IPS-NIHi11 (cell line): ENCODE measurements at places on chromosomes 3 and 15.

GRCh38 chr15:83746231-83746630 is 92.3 kb downstream of the ADAMTSL3 start:
- no peak for DNase-seq

GRCh38 chr3:14719006-14719405 is 44.1 kb downstream of the C3orf20 start:
- DNase-seq: no peak

- DNase-seq: no peak
Measured at GRCh38 chr15:58492661-58493397, 61.0 kb downstream of the LIPC start.

GRCh38 chr15:82621970-82622369 is 25.2 kb downstream of the CPEB1 start:
- peak; percentile 48 for DNase-seq

DNA sequence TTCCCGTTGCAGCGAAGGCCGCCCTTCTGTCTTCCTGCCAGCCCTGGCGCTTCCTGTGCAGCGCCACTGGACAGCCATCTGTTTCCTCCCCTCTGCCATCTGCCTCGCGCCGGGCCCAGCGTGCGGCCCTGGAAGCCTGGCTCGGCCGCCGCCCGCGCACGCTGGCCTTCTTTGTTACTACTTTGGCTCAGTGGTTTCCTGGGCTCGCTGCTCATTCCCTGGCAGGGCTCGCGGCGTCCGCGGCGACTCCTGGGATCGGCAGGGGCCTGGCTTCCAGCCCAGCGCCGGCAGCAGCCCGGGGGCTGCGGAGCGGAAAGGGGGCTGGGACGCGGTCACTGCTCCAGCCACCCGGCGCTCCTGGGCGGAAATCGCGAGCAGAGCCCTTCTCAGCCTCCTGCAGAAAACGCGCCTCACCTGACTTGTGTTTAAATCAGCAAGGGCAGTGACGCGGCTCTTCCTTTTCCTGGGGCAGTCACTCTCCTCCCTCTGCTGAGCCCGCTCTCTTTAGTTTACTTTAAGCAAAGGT is 10.0 kb downstream of the CMTM7 start:
- peak; percentile 82 for DNase-seq

DNA sequence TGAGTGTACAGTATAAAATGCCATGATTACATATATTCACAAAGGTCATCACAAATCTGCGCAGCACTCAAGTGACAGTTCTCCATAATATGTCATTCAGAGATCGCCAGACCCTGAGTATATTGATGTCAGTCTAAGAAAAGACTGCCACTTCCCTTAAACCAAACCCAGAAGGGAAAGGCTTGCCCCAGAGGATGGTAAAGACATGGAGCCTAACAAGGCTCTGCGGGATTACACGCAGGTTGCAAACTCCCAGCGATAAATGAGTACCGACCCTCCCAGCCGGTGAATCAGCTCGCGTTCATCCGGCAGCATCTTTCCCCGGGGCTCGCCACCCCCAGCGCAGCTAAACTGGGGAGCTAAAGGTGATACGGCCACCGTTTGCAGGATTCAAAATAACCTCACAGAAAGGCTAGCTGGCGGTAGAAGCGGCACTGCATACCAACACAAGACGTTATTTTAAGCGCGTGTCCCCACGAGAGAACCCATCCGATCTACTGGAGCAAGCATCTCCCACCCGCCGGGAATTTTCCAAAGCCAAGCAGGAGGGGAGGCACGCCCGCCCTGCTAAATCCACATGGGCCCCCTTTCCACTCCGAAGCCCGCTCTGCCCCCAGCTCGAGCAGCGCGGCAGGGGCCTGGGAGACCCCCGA is 643 bp downstream of the MYO5A start:
- DNase-seq: peak; percentile 30

DNA sequence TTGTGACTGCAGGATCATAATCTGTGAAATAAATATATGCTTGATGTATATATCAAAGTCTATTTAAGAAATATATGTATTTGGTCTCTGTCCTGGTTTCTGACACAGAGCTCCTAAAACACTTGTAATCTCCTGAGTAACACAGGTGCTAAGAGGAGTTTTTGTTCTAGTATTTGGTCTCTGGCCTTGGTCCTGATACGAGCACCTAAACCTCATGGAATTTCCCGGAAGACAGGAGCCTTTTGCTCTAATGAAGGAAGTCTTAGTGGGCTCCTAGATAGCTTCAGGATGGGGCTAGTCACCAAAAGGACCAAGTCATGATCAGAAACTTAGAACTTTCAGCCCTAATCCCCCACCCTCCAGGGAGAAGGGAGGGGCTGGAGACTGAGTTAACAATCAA is 19.2 kb upstream of the MUSTN1 start:
- DNase-seq: peak; percentile 71

DNA sequence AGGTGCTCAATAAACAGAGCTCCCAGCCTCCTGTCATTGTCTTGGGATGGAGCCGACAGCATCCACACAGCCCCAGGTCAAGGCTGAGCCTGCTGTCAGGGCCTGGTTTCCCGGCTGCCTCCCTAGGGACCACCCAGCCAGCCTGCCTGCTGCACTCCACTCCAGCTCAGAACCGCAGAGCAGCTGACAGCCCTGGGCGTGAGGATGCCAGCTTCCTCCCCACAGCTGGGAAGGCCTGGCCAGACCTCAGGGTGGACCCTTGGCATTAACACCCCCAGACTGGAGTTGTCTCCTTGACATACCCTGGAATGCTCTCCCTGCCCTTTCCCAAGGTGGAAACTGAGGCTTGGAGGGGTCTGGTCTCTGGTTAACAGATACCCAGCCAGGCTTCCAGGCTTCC is 112.0 kb downstream of the WNT7A start:
- no peak for DNase-seq

GRCh38 chr3:41102053-41102556 is 97.2 kb upstream of the CTNNB1 start:
- DNase-seq: no peak

GRCh38 chr3:109930582-109930981 is 593.2 kb upstream of the DPPA4 start:
- no peak for DNase-seq

- DNase-seq: no peak
Measured at GRCh38 chr3:38731522-38731921, 82.0 kb upstream of the SCN5A start.

DNA sequence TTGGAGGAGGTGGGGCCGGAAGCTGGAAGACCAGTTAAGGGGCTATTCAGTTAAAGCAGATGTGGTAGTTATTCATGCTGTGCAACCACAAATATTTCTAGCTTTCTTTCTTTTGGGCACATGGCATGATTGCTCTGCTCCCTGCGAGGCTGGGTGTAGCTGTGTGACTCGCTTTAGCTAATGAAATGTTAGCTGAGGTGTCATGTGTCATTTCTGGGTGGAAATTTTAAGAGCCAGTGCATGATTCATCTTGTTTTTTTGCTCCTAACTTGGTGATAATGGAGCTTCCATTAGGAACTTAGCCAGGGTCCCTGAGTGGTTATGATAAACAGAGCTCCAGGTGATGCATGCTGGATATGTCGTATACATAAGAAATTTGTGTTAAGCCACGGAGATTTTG is 300.6 kb downstream of the SATB1 start:
- no peak for DNase-seq

DNA sequence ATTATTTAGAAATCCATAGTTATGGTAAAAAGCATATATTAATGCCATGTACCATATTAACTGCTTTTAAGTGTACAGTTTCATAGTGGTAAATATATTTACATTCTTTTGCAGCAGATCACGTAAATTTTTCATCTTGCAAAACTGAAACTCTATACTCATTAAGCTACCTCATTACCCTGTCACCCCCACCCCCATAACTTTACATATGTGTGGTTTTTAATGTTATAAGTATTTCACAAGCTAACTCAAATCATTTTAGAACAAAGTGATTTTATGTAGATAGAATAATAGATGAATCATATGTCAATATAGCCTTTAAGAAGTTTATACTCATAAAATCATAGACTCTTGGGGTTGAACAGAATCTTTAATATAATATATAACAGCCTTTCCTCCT is 7.1 kb upstream of the TP63 start:
- no peak for DNase-seq

- peak; percentile 38 for DNase-seq
Measured at GRCh38 chr3:43759297-43759782, 68.6 kb downstream of the ABHD5 start.

- DNase-seq: no peak
Measured at GRCh38 chr3:10937141-10937825, 55.3 kb upstream of the SLC6A1 start.

DNA sequence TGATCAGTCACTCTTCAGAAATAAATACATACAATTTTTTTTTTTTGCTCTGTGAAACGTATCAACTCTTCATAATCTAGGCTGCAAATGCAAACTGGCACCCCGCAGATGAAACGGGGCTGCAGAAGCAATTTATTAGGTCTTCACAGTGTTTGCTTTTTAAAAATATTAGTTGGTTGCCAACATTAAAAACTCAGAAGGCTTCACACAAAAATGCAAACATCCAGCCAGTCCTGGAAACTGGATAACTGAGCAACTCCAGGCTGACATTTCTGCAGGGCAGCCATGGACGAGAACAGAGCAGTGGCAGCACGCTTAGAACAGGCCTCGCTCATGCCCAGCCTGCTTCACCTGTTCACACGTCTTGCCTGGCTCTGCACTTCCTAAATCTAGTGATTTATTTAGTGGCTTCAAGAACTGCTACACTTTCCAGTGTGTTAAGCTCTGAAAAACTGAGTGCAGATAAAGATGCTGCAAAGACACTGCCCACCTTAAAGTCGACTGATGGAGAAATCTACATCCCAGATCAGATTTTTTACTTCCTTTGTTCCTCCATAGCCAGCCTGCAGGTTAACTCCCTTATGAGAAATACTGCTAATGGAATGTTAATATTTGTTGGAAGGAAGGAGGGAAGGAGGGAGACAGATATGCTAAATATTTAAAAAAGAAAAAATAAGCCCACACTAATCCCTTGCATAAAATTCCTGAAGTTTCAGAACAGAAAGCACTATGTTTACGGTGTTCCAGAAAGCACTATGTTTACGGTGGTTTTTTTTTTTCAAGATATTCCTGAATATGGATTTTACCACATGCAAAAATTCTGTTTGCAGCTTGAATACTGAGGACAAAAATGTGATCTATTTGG is 53.6 kb downstream of the SETMAR start:
- no peak for DNase-seq

DNA sequence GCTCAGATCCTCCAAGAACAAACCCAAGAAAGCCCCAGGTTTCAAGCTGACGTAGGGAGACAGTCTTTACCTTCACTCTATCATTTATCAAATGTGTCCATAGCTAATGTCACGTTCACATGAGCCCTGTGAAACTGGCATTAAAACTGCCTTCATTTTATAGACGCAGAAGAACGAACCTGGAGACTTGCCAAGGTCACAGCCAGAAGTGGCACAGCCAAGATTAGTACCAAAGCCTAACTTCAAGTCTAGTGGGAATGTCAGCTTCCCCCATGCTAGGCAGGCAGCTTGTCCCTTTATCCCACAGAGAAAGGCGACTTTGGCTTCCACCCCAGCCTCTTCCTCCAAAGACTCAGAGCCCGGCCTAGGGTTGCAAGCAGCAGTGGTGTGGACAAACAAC is 517.2 kb downstream of the SHQ1 start:
- no peak for DNase-seq

DNA sequence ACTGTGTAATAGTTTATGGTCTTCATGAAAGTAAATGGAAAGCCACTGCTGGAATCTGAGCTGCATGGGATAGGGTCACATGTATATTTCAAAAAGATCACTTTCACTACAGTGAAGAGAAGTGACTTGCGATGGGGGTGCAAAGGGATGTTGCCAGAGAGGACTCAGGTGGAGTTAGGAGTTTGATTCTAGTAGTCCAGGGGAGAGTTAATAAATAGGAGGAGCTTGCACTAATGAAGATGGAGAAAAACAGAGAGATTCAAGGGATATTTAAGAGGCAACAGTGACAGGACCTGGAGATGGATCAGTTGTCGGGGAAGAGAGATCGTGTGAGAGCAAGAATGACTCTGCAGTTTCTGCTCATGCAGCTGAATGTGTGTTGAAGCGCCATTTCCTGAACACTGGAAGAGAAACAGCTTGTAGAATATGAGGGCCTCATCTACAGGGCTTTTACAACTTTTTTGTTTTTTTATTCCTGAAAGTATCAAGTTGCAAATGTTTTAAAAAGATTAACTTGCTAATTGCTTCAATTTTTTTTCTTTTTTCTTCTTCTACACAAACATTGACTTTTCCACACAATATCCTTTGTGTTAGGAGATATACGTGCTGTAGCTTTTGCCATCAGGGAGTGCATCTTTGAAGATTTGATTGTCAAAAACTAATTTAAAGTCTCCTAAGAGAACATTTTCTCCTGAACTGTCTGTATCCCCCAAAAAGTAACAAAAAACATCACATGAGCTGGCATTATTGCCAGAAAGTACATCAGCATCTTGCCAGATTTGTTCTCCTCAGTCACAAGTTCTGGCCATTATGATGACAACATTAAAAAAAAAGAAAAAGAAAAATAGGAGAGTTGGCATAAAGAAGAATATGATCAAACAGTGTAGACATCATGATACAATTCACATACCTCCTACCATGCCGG is 37.5 kb downstream of the SETMAR start:
- DNase-seq: no peak

GRCh38 chr15:52262364-52262763 is 33.2 kb downstream of the MYO5C start:
- DNase-seq: peak; percentile 33

DNA sequence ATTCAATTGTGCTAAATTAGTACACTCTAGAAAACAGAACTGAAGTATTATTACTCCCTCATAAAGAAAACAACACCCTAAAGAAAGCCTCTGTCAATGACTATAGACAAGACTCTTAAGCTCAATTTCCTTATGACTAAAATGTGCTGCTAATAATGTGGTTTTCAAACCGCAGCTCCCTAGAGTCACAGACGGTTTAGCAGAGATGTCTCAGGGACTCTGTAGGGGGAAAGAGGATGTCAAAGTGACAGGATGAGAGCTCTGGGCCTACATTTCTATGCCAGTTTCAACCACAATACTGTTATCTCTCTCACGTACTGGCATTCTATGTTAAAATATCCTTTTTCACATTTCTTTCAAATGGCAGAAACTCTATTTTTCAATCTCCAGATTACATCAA is 37.6 kb upstream of the WDR49 start:
- no peak for DNase-seq

GRCh38 chr3:127083778-127084397 is 101.0 kb downstream of the PLXNA1 start:
- DNase-seq: no peak

- no peak for DNase-seq
Measured at GRCh38 chr3:138328341-138328740, 1.3 kb downstream of the NME9 start.

DNA sequence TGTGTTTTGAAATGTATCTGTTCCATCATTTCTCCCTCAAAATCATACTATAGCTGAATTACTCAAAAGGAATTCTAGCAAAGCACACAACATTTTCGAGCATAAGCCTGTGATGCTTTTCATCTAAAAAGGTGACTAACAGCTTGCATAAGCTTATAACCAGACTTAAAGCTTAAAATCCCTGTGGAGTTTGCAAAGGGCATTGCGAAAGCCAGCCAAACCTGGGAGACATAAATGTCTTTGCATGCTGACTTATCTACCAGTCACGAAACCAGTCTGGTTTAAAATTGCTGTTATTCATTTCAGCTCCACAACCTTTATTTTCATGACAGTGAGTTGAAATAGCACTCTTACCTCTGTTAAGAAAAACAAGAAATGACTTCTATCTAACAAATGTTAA is 35.6 kb upstream of the LIPC start:
- no peak for DNase-seq

GRCh38 chr3:15889936-15890335 is 92.2 kb upstream of the ANKRD28 start:
- DNase-seq: no peak

GRCh38 chr3:142976621-142977398 is 13.3 kb upstream of the PAQR9 start:
- peak; percentile 62 for DNase-seq
